Endothelial cell of umbilical vein (primary cell): ENCODE measurements at places on chromosomes 16 and 17. TPM values are rescaled to one million over a fixed set of nuclear protein-coding genes. Genes with fewer than 3 reads are reported as not detected.

- DNase-seq = peak; percentile 79
Observed at GRCh38 chr17:43389046-43389947, 9.5 kb upstream of the ARL4D start.

GRCh38 chr17:17959520-17960361 lies 12.5 kb downstream of the TOM1L2 start:
- DNase-seq = peak; percentile 55

The SLC38A8 gene
- polyA plus RNA-seq = not detected in 2 replicates

The PIMREG gene
- polyA plus RNA-seq = 26.3 and 28.3 TPM in 2 replicates

- no peak for DNase-seq
Observed at GRCh38 chr17:83028851-83029250, 50.6 kb upstream of the METRNL start.

DNA sequence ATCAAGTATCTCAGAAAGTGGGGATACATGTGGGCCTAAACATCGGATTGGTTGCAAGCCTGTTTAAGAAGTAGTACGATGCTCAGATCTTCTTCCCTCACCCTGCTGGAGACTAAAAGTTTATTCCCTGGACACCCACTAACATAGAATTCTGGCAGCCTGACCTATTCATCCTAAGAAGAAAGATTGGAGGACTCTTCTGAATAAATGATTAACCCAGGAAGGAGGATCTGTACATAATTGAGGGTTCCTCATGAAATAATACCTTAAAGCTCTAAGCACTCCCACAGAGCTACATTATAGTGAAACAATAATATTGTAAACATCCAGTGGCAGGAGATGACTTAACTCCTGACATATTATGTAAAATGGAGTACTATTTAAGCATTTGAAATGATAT lies 111.7 kb downstream of the NLK start:
- DNase-seq = no peak

DNA sequence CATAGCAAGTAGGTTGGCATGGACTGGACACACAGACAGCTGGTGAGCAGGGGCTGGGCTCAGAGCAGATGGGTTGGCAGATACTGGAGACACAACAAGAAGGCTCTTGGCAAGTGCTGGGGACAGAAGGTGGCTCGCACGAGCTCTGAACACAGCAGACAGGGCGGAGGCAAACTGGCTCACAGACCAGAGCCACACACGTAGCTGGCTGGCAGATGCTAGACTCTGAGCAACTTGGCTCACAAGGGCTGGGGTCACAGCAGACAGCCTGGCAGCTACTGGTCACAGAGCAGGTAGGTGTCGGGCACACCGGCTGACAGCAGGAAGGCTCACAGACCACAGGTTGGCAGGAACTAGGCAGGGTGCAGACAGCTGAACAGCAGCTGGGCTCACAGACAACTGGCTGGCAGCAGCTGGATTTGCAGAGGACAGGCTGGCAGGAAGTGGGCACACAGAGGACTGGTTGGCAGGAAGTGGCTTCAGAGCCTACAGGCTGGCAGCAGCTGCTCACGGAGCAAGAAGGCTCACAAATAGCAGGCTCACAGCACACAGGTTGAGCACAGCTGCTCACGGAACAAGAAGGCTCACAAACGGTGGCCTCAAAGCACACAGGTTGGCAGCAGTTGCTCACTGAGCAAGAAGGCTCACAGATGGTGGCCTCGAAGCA lies 725 bp downstream of the KRTAP16-1 start:
- DNase-seq = no peak

DNA sequence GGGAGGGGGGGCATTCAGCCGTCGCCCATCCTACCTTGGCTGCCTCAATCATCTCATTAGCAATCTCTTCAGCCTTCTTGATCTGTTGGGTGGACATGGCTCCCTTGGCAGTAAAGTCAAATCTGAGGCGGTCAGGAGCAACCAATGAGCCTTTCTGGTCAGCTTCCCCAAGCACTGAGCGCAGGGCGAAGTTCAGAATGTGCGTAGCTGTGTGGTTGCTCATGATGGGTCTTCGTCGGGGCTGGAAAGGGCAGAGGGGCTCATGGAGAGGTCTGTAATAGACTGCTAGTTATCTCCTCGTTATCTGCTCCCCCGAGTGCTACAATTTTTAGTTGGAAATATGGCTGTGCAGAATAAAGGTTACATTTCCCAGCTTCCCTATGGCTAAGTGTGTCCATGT lies 7.2 kb upstream of the EXOSC6 start:
- no peak for DNase-seq
